Right hindlimb (tissue), 1 donor: ENCODE measurements at places on chromosomes 5 and 9.

- DNase-seq, result no peak
Measured at GRCh38 chr9:138082918-138083636, 205.5 kb downstream of the CACNA1B start.

DNA sequence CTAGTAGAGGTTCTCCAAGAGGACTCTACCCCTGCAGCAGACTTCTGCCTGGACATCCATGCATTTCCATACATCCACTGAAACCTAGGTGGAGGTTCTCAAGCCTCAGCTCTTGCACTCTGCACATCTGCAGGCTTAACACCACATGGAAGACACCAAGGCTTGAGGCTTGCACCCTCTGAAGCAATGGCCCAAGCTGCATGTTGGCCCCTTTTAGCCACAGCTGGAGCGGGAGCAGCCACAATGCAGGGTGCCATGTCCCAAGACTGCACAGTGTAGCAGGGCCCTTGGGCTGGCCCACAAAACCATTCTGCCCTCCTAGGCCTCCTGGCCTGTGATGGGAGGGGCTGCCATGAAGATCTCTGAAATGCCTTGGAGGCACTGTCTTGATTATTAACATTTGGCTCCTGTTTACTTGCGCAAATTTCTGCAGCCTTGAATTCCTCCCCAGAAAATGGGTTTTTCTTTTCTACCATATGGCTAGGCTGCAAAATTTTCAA, 123.2 kb upstream of the VCAN start:
- DNase-seq, result no peak

DNA sequence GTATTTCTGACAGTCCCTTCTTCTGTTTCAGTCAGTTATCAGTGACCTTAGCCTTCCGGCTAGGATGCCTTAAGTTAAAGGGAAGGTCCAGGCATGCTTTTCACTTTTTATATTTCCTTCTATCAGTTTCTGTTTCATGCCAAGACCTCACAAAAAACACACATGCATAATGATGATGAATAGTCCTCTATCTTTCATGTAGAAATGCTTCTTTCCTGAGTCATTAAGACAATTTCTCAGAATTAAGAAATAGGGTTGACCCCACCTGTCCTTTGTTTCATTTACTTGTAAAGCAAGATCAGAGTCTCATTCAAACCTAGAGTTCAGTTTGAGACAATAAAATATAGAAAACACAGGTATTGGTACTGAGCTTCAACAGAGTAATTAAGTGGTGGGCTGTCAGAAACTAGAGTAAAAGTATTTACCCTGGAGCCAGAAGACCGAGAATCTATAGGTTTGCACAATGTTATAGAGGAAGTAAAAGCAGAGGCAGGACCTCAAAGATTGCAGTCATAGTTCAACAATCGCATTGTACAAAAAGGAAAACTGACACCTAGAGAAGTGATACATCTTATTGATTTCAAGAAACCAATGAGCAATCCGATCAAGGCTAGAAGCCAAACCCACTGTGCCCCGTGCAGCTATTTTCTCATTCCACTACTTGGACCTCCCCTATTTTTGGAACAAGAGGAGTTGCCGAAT, 118.7 kb upstream of the PUM3 start:
- no peak for DNase-seq

DNA sequence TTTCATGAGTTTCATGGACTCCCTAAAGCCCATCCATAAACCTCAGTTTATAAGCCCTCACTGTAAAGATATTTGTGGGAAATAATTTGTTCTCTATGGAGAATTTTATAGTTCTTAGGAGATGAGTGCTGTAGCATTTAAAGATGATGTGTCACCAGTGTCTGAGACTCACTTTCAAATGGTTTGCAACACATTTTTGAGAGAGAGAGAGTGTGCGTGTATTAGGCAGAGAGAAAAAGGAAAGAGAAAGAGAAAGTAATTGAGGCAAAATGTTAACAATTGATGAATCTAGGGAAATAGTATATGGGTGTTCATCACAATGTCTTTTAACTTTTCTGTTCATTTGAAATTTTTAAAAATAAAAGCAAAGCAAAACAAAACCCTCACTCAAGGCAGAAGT, 479.0 kb downstream of the ZSWIM6 start:
- no peak for DNase-seq

DNA sequence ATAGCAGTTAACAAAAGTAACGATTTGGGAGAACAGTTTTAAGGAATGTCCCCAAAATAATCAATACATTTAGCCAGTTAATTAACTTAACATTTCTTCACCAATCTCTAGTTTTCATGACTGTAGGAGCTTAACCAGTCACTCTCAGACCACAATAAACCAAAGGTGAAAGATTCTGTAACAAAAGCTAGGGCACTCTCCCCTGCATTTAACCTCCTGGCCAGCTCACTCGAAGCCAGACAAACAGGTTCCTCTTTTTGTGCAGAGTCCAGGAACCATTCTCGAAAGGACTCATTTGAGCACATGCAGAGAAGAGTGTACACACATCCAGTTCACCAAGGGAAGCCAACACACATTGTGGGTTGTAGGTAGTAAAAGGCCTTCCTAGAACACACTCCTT, 6.5 kb downstream of the IL7R start:
- no peak for DNase-seq
